ENCODE measurements at places on chromosomes 16 and 17.

DNA sequence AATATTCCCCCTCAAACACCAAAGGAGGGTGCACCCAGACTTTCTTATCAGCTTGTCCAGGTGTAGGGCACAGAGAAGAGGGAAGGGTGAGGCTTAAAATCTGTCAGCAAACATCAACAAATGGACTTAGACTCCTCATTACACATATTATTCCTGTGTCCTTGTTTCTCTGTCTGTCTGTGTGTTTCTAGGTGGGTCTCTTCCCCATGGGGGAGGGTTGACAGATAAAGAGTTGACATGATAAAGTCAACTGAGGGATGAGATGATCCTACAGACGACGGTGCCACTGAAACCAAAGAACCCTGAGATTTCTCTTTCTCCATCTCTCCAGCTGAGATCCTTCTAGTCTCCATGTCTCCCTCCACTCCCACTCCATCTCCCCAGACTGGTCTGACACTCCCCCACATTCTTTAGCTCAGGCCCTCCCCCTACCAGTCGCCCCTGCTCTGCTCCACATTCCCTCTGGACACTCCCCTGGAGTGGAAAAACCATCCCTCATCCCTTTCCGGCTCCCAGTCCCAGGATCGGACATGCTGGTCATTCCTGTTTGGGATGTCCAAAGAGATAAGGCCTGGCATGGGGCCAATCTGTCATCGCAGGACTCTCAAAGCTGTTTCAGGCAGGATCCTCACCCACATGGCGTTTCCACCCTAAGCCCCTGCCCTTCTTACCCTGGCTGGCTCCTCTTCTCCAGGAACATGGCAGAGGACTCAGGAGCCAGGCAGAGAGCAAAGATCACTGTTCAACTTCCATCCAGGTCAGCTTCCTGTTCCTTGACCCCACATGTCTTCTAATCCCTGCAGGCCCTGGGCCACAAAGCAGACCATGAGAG is 2.9 kb upstream of the ITGA3 start:
- DNase-seq, result no peak

DNA sequence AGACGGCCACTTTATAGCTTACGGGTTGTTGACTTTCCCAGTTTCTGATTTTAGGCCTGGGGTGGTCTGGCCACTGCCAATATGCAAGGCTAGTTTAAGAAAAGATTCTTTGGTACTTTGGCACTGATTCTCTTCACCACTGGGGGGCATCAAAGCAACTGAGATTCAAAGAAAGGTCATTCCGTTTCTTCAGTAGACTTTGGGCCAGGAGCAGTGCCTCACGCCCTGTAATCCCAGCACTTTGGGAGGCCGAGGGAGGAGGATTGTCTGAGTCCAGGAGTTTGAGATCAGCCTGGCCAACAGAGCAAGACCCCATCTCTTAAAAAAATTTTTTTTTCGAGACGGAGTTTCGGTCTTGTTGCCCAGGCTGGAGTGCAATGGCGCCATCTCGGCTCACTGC is 53.0 kb downstream of the RPA1 start:
- peak; percentile 41 for DNase-seq

DNA sequence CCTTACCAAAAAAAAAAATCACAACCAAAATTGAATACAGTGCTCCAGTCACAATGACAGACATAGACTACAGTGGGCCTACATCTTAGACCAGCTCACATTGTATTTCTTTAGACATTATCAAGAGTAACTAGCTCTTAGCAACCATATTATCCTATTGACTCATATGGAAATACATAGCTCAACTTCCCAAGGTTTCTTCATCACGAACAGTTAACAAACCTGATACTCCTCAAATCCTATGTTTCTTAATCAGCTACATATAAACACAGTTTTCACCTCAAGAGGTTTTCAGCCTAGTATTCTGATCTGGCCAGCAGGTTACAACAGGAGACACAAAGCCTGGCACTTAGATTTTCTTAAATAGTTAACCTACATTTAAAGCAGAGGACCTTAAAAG is 29.7 kb downstream of the CMC2 start:
- no peak for DNase-seq

GRCh38 chr16:82051656-82052055 is 16.6 kb downstream of the HSD17B2 start:
- no peak for DNase-seq

DNA sequence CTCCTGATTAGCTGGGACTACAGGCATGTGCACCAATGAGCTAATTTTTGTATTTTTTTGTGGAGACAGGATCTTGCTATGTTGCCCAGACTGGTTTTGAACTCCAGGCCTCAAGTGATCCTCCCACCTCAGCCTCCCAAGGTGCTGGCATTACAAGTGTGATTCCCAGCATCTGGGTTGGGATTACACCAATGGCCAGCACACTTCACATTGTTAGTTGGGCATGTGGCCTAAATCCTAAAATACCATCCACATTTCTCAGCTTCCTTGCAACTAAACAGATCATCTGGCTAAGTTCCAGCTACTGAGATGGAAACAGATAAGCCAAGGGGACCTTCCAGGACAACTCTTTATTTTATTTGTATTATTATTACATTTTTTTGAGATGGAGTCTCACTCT is 9.9 kb downstream of the RABEP2 start:
- DNase-seq, result no peak

- no peak for DNase-seq
These were observed 131.2 kb upstream of the CORO6 start for GRCh38 chr17:29753845-29754439.

DNA sequence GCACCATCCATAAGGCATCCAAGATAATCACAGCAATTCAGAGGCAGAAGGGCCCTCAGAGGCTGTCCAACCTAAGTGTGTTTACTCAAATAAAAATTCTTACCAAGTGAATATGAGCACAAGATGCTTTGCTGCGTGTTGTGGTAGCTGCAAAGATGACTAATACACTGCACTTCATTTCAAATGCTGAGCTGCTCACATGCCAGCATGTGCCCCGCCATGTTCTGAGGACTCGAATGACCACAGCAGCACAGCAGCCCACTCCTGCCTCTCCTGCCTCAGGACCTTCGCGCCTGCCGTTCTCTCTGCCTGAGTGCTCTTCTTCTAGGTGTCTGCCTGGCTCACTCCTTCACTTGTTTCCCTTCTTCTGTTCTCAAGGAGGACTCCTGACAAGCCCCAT is 19.0 kb downstream of the PIK3R5 start:
- DNase-seq, result no peak
